G401 (cell line): ENCODE measurements at places on chromosomes 13 and 19. TPM values are rescaled to one million over a fixed set of nuclear protein-coding genes. Genes with fewer than 3 reads are reported as not detected.

The DCLK1 gene
- not detected in 2 replicates for total RNA-seq

The KLK1 gene
- total RNA-seq = not detected in 2 replicates

The MRPS12 gene
- total RNA-seq = 105 and 161 TPM in 2 replicates

The JAK3 gene
- total RNA-seq = 3.2 and 4.6 TPM in 2 replicates

DNA sequence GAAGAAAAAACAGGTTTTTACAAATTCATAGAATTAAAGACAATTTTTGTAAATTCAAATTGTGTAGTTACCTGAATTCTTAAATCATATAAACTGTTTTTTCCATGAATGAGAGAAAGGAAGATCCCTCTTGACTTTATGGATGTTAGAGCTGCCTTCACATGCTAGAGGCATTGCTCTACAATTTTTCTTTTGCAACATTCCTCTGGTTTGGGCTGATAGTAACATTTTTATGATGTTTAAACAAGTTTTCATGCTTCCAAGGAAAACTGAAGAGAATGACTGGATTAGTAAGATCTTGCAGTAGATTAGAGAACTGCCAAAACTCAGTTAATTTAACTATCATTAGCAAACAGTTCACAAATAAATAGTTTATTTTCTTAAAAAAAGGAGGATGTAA is 250.6 kb downstream of the GPC6 start:
- no peak for DNase-seq

- DNase-seq = no peak
These were observed 255.0 kb upstream of the SLITRK1 start for GRCh38 chr13:84137292-84137691.

DNA sequence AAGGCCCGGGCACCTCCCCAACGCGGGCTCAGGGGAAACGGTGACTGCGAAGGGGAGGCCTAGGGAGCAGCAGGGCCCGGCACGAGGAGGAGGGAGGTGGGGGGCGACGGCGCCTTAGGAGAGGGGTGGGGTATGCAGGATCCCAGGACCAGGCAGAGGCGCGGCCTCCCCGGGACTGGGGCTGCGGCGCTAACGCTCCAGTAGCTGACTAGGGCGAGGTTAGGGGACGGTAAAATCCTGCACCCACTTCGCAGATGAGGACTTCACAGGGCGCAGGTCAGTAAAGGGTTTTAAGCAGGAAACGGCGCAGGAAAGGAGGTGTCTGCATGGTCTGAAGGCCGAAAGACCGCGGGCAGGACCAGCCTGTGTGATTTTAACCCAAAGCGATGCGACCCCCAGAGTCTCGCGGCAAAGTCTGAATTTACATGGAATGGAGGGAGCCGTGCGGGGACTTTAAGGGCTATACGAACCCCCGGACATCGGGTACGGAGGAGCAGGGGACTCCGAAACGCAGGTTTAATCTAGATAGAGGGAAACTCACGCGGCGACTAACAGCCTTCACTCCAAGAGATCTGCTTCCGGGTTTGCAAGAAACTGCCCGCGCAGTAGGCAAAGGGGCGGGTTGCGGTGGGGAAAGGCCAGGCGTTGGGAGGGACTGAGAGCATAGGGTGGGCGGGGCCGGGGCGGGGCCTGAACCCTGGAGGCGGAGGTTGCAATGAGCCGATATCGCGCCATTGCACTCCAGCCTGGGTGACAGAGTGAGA is at the start of gene ZNF665:
TSS of gene ZNF665 (minus strand) at position 588 of the 764 bp plus-strand sequence. CDS start 10,460 bp downstream, outside the sequence.
- DNase-seq = peak; percentile 93

DNA sequence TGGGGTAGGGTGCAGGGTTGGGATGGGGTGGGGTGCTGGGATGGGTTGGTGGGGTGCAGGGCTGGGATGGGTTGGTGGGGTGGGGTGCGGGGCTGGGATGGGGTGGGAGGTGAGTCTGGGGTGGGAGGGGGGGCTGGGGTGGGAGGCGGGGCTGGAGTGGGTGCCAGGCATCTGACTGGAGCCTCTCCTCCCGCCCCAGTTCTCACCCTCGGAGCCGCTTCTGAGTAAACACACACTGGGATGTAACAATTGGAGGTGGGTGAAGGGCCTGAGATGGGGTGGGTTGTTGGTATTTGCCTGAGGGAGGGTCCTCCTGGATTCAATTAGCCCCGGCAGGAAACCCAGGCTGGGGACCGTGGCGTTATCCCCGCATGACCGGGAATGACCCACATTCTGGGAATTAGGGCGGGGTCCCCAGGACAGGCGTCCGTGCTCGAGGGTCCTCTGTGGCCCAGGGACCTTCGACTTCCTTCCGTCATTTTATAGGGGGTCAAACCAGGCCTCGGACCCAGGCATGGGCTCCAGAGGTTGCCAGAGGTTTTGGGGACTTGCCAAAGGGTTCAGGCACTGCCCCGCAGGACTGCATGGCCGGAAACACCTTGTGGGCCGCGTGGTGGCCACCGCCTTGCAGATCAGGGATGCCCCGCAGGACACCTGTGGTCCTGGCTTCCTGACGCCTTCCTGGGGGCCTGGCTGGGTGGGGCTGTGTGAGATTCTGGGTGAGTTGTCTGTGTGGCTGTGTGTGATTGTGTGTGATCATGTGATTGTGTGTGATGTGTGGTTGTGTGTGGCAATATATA is 1.4 kb downstream of the TMPRSS9 start:
- DNase-seq = no peak
